ENCODE measurements at places on chromosomes 7 and 10. TPM values are rescaled to one million over a fixed set of nuclear protein-coding genes. Genes with fewer than 3 reads are reported as not detected.

GRCh38 chr7:124263232-124263827 lies 230.5 kb upstream of the TMEM229A start:
- peaks cover 7% of the 10 kb centered on the region for H3K4me1 ChIP-seq
- H3K36me3 ChIP-seq: no peaks in the 10 kb centered on the region
- H3K27me3 ChIP-seq: no peaks in the 10 kb centered on the region
- H3K4me3 ChIP-seq: no peak overlapping the region

GRCh38 chr7:135186841-135187253 lies 16.3 kb upstream of the CYREN start:
- H3K27me3 ChIP-seq: no peaks in the 10 kb centered on the region
- DNase-seq: no peak
- peaks cover 49% of the 10 kb centered on the region for H3K36me3 ChIP-seq
- no peak overlapping the region for H3K4me3 ChIP-seq

GRCh38 chr10:44242826-44243225 lies 142.1 kb downstream of the CXCL12 start:
- H3K27me3 ChIP-seq: no peaks in the 10 kb centered on the region
- no peaks in the 10 kb centered on the region for H3K4me1 ChIP-seq
- H3K4me3 ChIP-seq: no peak overlapping the region
- H3K36me3 ChIP-seq: no peaks in the 10 kb centered on the region
- no peak overlapping the region for H3K27ac ChIP-seq
- DNase-seq: no peak

GRCh38 chr7:10571759-10572158 lies 401.9 kb upstream of the PHF14 start:
- no peaks in the 10 kb centered on the region for H3K27me3 ChIP-seq
- H3K4me1 ChIP-seq: no peaks in the 10 kb centered on the region
- H3K36me3 ChIP-seq: no peaks in the 10 kb centered on the region
- H3K4me3 ChIP-seq: no peak overlapping the region
- no peak overlapping the region for H3K27ac ChIP-seq

DNA sequence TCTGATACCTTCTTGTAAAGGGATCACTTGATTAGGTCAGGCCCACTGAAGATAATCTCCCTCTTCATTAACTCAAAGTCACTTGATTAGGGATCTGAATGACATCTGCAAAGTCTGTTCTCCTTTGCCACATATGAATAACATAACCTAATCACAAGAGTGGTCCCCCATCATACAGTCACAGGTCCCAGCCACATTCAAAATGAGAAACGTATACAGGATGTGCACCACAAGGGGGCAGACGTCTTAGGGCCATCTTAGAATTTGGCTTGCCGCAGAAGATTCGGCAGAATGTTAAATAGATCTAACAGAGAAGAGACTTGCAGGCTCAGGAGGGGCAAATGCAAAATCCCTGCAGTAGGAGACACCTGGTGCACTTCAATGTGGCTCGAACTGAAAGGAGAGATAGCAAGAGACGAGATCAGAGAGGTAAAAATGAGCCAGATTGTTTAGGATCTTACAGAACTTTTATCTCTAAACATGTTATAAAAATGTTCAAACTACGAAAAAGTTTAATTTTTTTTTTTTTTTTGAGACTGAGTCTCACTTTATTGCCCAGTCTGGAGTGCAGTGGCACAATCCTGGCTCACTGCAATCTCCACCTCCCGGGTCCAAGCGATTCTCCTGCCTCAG lies 10.4 kb upstream of the SMC3 start:
- H3K36me3 ChIP-seq: no peaks in the 10 kb centered on the region
- peaks cover 16% of the 10 kb centered on the region for H3K27me3 ChIP-seq
- DNase-seq: peak; percentile 41

- H3K27me3 ChIP-seq: no peaks in the 10 kb centered on the region
- no peak for DNase-seq
- no peaks in the 10 kb centered on the region for H3K4me1 ChIP-seq
Observed at GRCh38 chr10:36578306-36578705, 547.1 kb upstream of the ANKRD30A start.

DNA sequence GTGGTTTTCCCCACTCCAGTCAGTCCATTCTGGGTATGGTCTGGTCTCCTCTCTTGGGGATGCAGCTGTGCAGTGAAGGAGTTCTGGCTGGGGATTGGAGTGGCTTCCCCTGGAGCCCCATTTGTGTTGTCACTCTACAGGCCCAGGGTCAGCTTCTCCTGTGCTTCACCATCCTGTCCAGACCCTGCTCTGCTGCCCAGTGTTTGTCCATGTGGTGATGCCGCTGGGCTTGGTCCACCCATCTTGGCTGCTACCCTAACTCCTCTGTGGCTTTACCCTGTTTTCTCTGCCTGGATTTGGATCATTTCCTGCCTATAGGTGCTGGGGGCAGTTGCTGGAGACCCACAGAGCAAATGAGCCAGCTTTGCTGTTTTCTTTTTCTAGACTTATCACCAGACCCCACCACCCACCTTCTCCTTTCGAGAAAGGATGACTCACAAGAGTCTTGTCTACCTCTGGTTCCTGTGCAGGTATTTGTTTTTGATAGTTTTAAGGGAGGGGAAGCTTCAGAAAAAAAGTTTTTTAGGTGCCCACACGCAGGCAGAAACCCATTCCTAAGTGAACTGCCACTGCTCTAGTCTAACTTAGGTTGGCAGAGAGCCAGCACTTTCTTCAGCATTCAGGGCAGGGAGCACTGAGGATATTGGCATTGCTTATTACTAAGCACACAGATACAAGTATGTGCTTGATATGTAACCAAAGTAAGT lies 8.5 kb downstream of the ZDHHC16 start:
- no peak for DNase-seq
- no peaks in the 10 kb centered on the region for H3K4me1 ChIP-seq
- no peaks in the 10 kb centered on the region for H3K27me3 ChIP-seq
- H3K4me3 ChIP-seq: no peak overlapping the region

GRCh38 chr7:4042402-4043045 lies 639.6 kb upstream of the FOXK1 start:
- no peak overlapping the region for H3K4me3 ChIP-seq
- no peaks in the 10 kb centered on the region for H3K4me1 ChIP-seq
- no peaks in the 10 kb centered on the region for H3K27me3 ChIP-seq
- H3K27ac ChIP-seq: no peak overlapping the region
- H3K36me3 ChIP-seq: no peaks in the 10 kb centered on the region

DNA sequence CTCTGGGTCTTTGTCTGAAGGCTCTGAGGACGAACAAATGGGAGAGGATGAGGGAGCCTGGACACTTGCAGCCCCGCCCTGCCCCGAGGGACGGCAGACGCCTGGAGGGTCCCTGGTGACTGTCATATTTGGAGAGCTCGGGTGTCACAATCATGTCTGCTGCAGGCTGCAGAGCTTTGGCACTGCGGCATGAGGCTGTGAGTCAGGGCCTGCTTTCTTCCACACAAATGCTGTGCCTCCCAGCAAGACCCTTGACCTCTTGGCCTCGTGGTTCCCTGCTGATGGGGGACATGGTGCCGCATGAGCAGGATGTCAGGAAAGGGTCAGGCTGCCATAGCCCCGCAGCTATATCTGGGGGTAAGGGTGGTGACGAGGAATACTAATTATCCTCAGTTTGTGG lies 64.9 kb upstream of the PPIF start:
- H3K27ac ChIP-seq: no peak overlapping the region
- H3K4me3 ChIP-seq: no peak overlapping the region
- H3K36me3 ChIP-seq: peaks cover 8% of the 10 kb centered on the region

DNA sequence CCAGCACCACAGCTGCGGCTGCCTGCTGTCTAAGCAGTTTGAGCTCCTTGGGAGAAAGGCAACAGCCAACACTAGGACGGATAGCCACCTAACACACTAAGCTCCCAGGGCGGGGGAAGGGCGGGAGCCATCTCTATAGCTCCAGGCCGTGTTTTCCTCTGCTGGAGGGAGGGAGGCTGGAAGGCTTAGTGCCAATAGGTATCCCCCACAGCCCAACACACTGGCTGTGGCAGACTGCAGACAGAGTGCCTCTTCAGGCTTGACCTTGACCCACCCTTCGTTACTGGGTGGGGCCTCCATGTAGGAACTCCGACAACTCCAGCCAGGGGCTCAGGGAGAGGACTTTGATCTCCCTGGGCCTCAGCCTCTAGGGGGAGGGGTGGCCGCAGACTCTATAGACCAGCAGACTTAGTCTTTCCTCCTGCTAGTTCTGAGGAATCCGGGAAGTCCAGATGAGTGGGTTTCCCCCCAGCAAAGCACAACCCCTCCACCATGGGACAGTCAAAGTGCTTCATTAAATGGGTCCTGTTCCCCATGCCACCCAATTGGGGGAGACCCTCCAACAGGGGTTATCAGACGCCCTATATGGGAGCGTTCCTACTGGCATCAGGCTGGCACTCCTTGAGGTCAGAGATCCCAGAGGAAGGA lies 314.4 kb upstream of the MKI67 start:
- DNase-seq: no peak
- no peak overlapping the region for H3K4me3 ChIP-seq
- no peaks in the 10 kb centered on the region for H3K4me1 ChIP-seq
- H3K27ac ChIP-seq: no peak overlapping the region
- peaks cover 6% of the 10 kb centered on the region for H3K36me3 ChIP-seq

- H3K4me3 ChIP-seq: no peak overlapping the region
- no peak for DNase-seq
- no peak overlapping the region for H3K27ac ChIP-seq
- no peaks in the 10 kb centered on the region for H3K27me3 ChIP-seq
Observed at GRCh38 chr10:105726149-105726548, 1085.1 kb downstream of the SORCS3 start.

DNA sequence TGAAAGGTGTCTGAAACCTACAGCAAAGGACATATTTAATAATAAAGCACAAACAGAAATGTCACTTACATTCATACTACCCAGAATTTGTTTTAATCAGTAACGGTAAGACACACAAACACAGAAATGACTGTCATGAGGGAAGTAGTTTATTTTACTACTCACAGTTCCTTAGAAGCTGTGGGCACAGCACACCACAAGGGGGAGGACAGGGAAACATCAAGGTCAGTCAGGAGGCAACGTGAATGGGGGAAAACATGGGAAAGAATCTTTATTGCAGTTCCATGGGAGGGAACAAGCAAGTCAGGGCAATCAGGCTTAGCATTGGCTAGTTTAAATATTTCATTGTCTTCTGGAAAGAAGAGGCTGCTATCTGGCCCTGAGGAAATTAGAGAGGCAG lies 123.8 kb upstream of the PDSS1 start:
- H3K4me1 ChIP-seq: no peaks in the 10 kb centered on the region
- no peak overlapping the region for H3K4me3 ChIP-seq
- H3K27me3 ChIP-seq: no peaks in the 10 kb centered on the region
- no peak for DNase-seq

ZKSCAN1 gene
- total RNA-seq: 56.6 TPM

MSMB gene
- total RNA-seq: 7.4 TPM

INHBA gene
- total RNA-seq: 68.9 TPM

SNCG gene
- total RNA-seq: 7.2 TPM

HOGA1 gene
- 7.9 TPM for total RNA-seq

C10orf90 gene
- not detected for total RNA-seq

TFEC gene
- not detected for total RNA-seq

ZNF736 gene
- 8.6 TPM for total RNA-seq

CFAP69 gene
- 4.6 TPM for total RNA-seq

Measured in Calu3 (cell line).